Left forelimb (tissue), 1 donor: ENCODE measurements at places on chromosomes 12 and 14.

DNA sequence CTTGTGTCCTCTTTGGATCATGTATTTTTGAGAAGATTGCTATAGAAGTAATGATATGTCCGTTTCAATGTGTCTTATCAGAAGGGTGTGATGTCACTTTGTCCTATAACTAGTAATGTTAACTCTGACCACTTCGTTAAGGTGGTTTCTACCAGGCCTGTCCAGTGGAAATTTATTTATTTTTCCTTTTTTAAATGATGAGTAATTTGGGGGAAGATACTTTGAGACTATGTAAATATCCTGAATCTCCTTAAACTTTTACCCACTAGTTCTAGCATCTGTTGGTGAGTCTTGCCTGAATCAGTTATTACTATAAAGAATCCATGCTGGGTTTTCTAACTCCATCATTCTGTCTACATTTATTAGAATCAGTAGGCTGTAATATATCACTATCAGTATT is 15.3 kb downstream of the EP400 start:
- DNase-seq, result no peak

GRCh38 chr12:131209082-131210070 is 255.7 kb downstream of the ADGRD1 start:
- peak; percentile 18 for DNase-seq

DNA sequence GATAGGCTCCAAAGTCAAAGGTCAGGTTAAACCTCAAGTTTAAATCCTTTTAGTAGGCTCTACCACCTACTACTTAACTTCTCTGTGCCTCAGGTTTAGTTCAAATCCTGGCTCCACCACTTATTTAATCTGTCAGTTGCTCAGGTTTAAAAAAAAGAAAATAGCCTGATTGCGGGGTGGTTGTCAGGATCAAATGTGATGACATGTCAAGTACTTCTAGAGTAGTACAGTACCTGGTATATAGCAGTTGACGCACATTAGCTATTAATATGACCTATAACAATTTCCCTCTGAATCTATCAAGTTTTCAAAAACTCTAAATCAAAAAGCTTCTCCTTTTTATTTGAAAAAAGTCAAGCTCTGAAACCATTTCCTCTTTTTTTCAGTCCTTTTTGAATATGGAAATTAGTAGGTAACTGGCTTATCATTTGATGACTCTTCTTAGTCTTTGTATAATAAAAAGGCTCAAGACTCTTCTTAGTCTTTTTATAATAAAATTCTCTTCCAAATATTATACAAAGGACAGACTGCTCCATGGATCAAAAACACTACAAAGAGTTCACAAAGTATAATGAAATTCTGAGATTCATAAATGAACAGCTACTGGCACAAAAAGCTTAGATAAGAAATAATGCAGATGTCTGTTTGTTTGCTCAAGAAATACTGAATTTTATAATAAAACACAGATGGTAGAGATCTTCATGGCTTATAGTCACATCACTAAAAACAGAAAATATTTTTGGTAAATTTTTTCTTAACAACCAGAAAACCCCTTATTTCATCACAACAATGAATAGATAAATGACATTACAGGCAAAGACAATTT is 5.0 kb downstream of the OSBPL8 start:
- no peak for DNase-seq

GRCh38 chr14:76236172-76237130 is 84.7 kb downstream of the GPATCH2L start:
- no peak for DNase-seq

DNA sequence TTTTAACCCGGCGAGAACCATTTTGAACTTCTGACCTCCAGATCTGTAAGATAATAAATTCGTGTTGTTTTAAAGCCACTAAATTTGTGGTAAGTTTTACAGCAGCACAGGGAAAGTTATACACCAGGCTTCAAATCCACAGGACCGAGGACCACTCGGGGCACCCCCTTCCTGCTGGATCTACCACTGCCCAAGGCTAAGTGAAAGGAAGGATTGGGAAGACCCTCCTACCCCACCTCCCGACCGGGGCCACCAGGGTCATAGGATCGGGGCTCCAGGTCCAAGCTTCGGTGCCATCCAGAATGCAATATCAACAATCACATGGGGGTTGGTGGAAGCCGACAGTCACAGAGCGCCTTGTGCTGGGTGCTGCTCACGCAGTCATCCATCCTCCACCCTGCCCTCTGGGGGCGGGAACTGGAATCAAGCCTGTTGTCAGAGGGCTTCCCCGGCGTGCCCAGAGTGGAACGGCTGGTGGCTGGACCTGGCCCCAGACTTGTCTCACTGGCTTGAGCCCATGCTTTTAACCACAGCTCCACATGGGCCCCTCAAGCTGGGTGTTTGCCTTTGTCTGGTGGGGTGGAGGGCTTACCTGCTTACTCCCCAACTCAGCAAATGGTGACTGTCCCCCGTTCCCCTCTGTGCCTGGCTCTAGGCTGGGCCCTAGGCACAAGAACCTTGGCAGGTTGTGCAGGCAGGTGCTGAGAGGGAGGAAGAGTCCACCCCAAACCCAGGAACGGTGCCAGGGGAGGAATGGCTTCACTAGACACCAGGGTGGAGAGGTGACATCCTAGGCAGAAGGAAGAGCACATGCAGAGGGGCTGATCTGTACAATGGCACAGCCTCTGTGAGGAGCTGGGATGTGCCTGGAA is 180.3 kb upstream of the RTL1 start:
- peak; percentile 55 for DNase-seq

DNA sequence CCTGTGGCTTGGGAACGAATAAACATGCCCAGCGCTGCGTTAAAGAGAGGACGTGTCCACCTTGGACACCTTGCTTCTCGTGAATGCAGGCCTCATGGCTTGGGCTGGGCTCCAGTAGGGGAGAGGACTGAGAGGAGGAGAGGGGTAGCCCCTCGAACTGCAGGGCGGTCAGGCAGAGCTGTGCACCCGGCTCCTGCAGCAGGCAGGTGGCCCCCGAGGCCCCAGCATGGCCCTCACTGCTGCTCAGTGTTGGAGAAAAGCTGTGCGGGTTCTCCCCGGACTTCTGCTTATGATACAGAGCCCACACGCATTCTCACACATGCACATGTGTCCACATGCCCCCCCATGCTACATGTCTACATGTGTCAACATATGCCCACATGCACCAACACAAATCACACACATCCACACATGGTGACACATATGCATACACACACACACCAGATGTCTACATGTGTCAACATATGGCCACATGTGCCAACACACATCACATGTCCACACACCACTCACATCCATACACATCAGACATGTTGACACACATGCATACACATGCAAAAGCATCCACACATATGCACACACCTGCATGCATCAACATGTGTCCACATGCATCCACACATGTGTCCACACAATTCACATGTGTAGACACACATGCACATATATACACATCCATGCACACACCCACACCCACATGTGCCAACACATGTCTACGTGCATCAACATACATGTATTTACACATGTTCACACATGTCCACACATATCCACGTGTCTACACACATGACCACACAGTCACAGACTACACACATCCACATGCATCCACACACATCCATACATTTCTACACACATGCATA is 3.0 kb downstream of the ADGRD1 start:
- no peak for DNase-seq

DNA sequence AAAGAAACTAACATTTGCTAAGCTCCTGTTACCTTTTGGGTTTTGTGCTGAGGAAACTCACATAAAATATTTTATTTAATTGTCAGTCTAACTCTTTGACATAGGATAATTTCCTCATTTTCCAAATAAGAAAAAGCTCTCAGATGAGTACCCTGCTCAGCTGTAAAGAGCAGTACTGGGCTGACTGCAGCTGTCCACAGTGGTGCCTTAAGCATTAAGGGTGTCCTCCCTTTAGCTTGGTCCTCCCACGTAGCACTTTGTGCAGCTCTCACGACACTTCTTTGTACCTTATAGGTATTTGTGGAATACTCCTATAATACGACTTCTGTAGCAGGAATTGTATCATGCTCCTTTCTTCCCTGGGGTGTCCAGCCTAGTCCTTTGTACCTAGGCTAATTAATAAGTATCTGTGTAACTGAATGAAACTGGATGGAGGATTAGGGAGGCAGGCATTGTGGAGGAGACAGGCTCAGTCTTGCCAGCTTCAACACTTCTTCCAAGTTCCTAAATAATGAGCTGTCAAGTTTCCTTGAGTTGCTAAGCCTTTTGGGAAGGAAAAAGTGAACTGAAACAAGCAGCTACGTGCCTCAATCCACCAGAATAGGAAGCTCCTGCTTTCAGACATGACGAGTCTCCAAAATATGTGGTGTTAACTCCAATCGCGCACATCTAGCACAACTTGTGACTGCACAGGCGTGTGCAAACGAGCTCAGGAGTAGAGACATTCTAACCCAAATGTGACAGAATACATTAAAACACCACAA is 123.0 kb downstream of the SLC38A4 start:
- DNase-seq, result no peak

DNA sequence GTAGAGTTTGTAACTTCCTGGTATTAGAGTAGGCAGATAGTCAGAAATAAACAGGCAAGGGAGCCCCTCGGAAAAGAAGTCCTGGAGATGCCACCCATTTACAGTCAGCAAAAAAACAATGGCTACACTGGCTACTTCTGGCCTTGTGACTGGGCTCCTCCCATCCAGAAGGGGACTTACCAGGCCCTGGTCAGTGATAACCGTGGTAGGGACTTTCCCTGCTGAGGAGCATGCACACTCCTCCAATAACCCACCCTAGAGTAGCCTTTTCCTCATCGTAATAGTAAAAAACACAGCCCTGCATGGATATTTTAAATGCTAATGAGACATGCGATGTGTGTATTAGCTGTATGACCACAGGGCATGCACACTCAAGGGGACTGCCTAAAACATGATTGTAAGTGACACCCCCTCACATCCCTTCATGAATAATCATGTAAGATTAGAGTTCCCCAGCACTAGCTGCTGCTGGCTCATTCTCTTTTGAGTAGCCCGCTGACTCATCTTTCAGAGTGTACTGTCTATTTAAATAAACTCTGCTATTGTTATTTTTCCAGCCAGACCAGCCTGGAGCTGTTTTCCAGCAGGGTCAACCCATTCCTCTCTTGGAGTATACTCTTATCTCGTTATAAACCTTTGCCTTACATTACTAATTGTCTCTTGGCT is 413.8 kb upstream of the TMTC1 start:
- DNase-seq, result no peak

- no peak for DNase-seq
Measured at GRCh38 chr12:14619741-14620501, 52.2 kb upstream of the PLBD1 start.

- DNase-seq, result no peak
Measured at GRCh38 chr12:2641207-2641606, 153.6 kb upstream of the FKBP4 start.

GRCh38 chr14:104227806-104228205 is 89.4 kb downstream of the KIF26A start:
- DNase-seq, result no peak

DNA sequence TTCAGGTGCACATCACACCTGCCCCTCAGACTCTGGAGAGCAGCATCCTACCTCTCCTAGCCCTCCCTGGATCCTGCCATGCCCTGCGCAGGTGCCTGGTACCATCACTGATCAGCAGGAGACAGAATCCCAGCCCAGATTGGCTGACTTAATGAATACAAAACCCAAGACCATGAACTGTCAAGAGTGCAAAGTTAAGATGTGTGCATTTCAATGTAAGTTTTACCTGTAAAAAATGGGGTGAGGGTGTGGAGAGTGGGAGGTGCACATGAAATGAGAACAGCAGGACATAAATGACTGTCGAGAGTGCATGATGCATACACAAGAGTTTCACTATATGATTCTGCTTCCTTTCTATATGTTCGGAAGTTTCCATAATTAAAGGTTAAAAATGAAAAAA is 57.9 kb upstream of the GPR68 start:
- DNase-seq, result no peak

- DNase-seq, result no peak
Measured at GRCh38 chr14:35695647-35696046, 113.4 kb downstream of the RALGAPA1 start.

- no peak for DNase-seq
Measured at GRCh38 chr12:2431810-2432209, 363.0 kb upstream of the FKBP4 start.

- no peak for DNase-seq
Measured at GRCh38 chr14:66293533-66294105, 192.6 kb upstream of the CCDC196 start.

- DNase-seq, result no peak
Measured at GRCh38 chr12:93767524-93767863, 90.3 kb downstream of the CRADD start.

GRCh38 chr12:113815031-113815430 is 151.1 kb downstream of the RBM19 start:
- DNase-seq, result no peak

DNA sequence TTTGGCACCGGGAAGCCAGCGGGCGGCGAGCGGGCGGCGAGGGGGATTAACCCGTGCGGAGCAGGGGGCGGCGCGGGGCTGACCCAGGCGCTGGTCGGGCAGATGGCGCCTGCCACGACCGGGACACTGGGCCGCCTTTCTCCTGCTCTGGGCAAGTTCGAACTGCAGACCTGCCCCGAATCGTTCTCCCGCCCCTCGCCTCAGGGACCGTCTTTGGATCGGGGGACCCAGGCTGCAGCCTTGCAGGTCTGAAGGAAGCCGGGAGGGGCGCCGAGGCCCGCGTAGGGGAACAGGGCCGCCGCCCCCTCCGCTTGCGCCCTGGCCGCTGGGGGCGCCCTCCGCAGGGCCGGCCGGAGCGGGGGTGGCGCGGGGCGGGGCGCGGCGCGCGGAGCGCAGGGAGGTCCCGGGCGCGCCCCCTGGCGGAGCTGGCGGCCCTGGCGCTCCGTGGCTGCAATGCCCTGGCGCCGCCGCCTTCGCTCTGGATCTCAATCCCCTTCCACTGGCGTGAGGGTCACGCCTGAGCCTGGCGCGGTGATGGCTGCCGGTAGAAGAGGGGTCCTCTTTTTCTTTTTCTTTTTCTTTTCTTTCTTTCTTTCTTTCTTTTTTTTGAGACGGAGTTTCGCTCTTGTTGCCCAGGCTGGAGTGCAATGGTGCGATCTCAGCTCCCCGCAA is 449 bp upstream of the LTBP2 start:
- DNase-seq, result peak; percentile 85

GRCh38 chr12:119082496-119082895 is 96.2 kb upstream of the HSPB8 start:
- DNase-seq, result no peak

DNA sequence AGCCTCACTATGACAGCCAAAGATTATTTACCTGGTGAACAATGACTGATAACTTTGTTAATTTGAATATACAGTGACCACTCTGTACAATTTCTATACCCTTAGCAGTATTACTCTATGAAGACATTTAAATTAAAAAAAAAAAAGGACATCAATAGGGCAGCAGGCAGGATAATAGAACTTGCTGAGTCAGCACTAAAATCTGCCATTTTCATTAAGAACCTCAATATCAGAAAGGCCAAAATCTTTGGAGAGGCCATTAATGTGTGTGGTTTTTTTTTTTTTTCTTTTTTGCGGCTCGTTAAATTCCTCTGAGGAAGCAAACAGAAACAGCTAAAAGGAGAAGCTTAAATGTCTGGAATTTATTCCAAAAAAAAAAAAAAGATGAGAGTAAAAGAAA is 73.7 kb downstream of the FOXN3 start:
- DNase-seq, result no peak
